ENCODE measurements at places on chromosomes 11 and 22.
A peak's percentile ranks its signal among the peaks of the same experiment; 100 is the strongest.

DNA sequence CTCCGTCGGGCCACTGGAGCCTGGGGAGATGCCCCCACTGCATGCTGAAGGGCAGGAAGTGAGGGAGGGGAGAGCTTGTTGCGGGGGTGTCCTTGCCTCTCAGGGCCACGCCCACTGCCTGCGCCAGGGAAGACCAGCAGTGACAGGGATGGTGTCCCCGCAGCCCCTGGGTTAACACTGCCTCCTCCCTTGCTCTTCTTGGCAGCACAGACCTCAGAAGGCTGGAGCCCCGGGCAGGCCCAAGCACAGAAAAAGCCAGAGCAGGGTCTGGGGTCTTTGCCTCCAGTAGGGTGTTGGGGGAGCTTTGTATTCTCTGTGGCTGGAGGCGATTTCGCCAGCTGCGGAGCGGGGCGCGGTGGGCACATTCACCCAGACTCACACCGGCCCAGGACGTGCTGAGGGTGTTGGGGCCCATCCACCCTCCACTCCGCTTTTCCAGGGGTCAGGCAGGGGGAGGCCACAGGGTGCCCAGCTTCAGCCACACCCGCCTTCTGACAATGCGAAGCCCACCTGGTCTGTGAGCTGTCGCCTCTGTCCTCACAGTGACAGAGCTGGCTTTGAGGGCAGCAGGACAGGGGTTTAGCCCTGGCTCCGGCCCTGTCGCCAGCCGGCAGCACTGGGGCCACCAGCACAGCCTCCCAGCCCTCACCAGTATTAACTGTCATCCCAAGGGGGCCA lies 83.7 kb downstream of the CDKN1C start:
- peak; percentile 74 for DNase-seq

GRCh38 chr11:94171693-94172440 lies 43.2 kb downstream of the PANX1 start:
- no peak for DNase-seq

DNA sequence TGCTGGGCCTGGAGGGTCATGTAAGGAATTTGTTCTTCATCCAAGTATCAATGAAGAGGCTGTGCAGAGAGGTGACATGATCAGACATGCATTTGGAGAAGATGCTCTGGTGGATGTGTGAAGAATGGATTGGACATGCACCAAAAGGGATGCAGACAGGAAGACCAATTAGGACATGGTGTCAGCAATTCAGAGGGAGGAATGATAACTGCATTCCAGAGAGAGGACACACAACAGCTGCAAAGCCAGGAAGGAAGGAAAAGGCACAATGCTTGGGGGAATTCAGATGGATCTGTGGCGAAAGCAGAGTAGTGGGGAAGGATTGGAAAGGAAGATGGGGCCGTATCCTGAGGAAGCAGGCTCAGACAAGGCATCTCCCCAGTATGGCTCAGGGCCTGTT lies 5.2 kb upstream of the ARRB1 start:
- DNase-seq = no peak

- no peak for DNase-seq
These were observed 46.6 kb upstream of the RCN1 start for GRCh38 chr11:32044158-32044863.

DNA sequence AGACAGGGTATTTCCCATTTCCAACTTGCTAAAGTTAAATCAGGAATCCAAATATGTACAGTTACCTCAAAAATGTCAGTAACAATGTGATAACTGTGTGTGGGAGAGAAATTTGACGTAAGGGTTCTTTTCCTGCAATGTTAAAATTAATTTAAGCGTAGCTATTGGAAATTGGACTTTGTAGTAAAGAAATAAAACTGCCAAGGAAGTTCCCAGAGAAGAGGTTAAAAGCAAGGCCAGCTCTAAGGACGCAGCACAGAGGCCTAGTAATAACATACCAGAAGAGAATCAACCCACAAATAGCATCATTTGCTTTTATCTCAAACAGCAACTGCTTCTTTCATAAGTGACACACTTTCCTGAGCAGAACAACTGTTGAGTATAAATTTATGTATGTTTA lies 36.8 kb upstream of the GRIA4 start:
- DNase-seq = no peak

- no peak for DNase-seq
These were observed 415.9 kb downstream of the METTL15 start for GRCh38 chr11:28524098-28524497.

DNA sequence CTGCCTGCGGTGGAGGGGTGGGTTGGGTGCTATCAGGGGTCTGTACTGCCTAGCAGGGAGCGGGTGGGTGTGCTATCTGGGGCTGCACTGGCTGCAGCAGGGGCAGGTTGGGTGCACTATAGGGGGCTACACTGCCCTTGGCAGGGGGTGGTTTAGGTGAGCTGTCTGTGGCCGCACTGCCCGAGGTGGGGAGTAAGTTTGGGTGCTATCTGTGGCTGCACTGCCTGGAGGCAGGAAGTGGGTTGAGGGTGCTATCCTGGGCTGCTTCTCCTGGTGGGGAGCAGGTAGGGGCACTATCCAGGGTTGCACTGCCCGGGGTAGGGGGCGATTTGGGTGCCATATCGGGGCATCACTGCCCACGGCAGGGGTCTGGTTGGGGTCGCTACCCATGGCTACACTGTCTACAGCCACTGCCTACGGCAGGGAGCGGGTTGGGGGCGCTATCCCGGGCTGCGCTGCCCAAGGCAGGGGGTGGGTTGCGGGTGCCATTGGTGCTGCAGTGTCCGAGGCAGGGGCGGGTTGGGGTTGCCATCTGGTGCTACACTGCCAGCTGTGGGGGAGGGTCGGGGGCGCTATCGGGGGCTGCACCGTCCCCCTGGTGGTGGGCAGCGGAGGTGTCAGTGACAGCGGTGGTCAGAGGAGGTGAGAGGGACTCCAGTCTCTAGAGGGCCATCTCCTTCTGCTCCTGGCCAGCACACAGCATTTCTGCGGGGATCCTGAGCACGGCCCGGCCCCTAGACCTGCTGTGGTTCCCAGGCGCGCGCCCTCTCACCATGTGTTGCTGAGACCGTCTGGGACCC lies 1.3 kb upstream of the RFPL2 start:
- no peak for DNase-seq

DNA sequence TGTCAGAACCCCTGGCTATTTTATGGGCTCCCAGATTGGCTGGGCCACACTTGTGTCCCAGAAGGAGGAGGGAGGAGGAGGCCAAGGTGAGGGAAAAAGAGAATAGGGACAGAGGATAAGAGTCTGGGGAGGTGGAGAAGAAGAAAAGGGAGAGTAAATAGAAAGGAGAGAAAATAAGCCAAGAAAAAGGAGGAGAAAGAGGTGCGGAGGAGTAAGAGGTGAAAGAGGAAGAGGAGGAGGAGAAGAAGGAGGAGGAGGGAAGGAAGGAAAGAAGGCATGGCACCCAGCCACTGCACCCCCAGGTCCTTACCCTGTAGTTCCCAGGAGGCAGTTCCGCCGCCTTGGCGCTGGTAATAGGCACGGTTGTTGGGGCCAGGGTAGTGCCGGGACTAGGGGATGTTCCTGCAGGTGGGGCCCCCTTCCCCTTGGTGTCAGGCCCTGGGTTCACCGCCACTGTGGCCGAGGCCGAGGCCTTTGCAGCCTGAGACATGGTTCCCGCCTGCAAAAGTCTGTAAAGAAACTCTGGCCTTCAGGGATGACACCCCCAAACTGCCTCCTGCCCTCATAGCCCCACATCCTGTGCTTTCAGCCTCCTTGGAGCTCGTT lies 1.9 kb downstream of the CRYBB1 start:
- no peak for DNase-seq

- peak; percentile 91 for DNase-seq
These were observed 54.4 kb downstream of the TRAF6 start for GRCh38 chr11:36455658-36456111.

- no peak for DNase-seq
These were observed 17.8 kb downstream of the CHORDC1 start for GRCh38 chr11:90204832-90205646.

DNA sequence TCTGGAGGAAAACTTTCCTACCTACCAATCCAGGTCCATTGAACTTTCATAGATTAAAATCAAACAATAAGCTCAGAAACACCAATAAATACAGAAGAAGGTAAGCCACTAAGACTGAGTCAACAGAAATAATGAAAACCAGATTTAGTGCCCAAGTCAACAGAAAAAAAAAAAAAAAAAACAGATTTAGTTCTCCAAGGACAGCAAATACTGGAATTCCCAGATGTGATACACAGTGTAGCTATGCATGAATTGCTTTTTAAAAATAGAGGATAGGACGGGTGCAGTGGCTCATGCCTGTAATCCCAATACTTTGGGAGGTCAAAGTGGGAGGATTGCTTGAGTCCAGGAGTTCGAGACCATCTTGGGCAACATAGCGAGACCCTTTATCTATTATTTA lies 15.7 kb downstream of the DMC1 start:
- no peak for DNase-seq

DNA sequence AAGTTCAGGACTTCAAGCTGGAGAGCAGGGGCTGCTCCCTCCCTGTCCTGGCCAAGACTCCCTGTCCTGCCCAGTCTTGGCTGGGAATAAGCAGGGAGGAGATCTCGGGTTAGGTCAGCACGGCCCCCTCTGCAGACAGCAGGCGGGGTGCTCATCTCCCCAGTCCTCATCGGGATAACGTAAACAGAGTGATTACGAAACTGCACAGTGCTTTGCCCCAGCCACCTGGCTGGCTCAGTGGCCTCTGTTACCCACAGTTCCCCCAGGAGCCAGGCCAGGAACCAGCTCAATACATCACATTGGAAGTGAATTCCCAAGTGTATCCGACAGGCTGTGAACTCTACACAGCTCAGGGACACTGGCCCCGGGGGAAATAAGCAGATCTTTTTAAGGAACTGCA lies 42.7 kb upstream of the KCNJ11 start:
- DNase-seq = no peak

GRCh38 chr11:16764888-16765287 lies 26.4 kb downstream of the C11orf58 start:
- no peak for DNase-seq

- no peak for DNase-seq
These were observed 524.1 kb downstream of the METTL15 start for GRCh38 chr11:28632338-28632737.

DNA sequence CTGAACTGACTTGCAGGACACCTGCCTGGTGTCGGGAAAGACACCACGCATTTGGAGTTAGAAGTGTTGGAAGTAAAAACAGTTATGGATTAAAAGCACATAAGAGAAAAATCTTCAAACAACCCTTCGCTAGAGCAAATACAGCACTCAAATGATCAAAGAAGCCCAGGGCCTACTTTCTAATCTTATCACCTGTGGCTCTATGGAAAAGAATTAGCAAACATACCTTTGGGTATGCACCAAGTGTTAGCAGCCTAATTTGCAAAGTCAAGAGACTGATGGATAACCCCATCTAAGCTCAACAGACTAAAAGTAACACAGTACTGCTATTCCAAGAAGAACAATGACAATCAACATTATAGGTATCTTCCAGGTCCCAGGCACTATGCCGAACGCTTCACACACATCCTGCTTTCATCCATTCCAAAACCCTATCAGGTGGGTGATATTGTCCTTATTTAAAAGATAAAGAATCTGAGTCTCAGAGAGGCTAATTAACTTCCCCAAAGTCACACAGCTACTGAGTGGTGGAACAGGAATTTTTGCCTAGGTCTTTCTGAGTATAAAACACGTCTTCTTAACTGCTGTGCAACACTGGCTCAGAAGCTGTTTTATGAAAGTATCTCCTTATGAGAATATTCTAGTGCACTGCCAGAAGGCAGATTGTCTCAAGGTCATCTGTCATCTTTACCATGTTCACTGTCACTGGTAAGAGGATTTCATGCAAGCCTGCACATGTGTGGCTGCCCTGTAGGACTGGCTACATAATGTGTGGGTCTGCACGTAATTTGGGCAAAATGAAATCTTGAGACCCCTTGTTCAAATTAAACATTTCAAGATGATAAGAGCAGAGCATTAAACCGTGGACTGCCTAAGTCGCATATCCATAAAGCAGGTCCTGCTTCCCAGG lies 16.4 kb downstream of the SLC1A2 start:
- no peak for DNase-seq

DNA sequence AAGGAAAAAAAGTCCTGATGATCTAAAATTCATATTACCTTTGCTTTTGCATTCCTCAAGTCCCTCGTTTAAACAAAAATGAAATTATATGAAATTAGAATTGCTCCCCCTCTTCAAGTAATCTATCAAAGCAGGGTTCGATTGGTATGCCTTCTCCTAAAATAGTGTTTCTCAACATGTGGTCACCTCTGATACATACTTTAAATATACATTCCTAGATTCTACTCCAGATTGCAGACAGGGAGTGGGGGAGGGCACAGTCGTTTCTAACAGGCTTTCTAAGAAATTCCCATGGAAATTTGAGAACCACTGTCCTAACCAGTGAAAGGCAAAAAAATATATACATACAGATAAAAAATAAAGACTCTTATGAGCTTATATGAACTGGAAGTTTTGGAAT lies 22.6 kb upstream of the IRAG1 start:
- no peak for DNase-seq

DNA sequence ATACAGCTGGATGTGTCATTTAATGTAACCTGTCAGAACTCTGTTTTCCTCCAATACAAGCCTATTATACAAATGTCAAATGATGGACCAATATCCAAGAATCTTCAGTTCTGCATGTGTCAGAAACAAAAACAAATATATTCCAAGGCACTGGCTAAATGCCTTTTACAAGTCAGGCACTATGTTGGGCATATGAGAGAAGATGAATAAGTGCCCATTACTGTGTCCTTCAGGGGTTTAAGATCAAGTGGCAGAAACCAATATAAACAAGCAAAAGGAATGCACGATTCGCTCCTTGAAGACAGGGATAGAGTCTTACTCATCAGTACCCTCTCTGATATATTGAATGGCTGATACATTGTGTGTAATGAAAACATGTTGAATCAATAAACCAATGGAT lies 254.4 kb downstream of the TTC28 start:
- no peak for DNase-seq

GRCh38 chr11:108872781-108873291 lies 208.0 kb downstream of the DDX10 start:
- no peak for DNase-seq

DNA sequence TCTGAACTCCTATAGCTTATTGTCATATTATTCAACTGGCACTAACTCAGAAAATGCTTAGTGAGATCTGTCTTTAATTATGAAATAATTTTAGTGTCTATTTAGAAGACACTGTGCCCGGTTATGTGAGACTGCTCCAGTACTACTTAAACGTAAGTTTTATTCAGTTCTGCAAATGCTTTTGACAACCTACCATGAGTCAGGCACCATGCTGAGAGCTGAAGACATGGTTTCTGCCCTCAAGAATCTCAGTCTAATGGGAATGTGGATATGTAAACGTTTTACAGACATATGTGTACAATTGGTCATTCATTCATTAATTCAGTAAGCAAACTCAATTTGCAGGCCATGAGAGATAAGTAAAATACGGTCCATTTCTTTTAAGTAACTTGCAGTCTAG lies 40.0 kb downstream of the DCUN1D5 start:
- no peak for DNase-seq

Measured in suprapubic skin (tissue), 4 donors.